ENCODE measurements at places on chromosomes 16 and 17. TPM values are rescaled to one million over a fixed set of nuclear protein-coding genes. Genes with fewer than 3 reads are reported as not detected.

DNA sequence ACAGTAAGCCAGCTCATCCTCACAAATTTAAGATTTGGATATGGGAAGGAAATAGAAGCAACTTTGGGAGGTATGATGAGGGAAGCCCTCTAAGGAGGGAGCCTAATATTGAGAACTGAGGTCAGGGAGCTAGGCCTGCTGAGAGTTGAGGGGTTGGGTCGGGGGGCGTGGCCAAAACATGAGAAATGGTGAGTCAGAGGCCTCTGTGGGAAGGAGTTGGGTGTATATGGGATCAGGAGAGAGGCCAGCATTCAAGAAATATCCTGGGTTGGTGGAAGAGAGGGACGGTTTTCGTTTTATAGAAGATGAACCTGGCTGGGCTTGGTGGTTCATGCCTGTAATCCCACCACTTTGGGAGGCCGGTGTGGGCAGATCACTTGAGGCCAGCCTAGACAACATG lies 48.4 kb downstream of the CLEC16A start:
- H3K27me3 ChIP-seq = no peaks in the 10 kb centered on the region
- H3K4me1 ChIP-seq = peaks cover 88% of the 10 kb centered on the region
- DNase-seq = no peak

GRCh38 chr16:27048316-27048715 lies 18.4 kb upstream of the C16orf82 start:
- DNase-seq = no peak
- no peaks in the 10 kb centered on the region for H3K36me3 ChIP-seq
- no peaks in the 10 kb centered on the region for H3K27me3 ChIP-seq
- no peak overlapping the region for H3K4me3 ChIP-seq
- H3K4me1 ChIP-seq = no peaks in the 10 kb centered on the region

NEUROD2 gene
- total RNA-seq = not detected

- peaks cover 3% of the 10 kb centered on the region for H3K4me1 ChIP-seq
- no peak overlapping the region for H3K27ac ChIP-seq
- no peak overlapping the region for H3K4me3 ChIP-seq
- no peaks in the 10 kb centered on the region for H3K36me3 ChIP-seq
- peaks cover 14% of the 10 kb centered on the region for H3K27me3 ChIP-seq
Measured at GRCh38 chr17:57779706-57780105, 34.6 kb upstream of the CCDC182 start.

DNA sequence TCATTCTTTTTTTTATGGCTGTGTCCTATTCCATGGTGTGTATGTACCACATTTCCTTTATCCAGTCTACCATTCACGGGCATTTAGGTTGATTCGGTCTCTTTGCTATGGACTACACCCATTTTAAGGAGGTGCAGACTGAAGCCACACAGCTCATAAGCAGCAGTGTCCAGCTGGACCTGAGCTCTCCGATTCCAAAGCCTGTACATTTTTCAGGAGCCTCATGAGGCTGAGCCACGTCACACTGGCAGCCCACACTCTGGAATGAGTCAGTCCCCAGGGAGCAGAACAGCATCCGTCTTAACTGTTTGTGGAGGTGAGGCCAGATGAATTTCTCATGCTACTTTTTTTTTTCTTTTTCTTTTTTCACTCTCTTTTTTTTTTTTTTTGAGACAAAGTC lies 116.1 kb downstream of the C16orf95 start:
- DNase-seq = no peak
- no peak overlapping the region for H3K27ac ChIP-seq
- no peaks in the 10 kb centered on the region for H3K4me1 ChIP-seq
- H3K4me3 ChIP-seq = no peak overlapping the region
- peaks cover 6% of the 10 kb centered on the region for H3K27me3 ChIP-seq
- no peaks in the 10 kb centered on the region for H3K36me3 ChIP-seq

DNA sequence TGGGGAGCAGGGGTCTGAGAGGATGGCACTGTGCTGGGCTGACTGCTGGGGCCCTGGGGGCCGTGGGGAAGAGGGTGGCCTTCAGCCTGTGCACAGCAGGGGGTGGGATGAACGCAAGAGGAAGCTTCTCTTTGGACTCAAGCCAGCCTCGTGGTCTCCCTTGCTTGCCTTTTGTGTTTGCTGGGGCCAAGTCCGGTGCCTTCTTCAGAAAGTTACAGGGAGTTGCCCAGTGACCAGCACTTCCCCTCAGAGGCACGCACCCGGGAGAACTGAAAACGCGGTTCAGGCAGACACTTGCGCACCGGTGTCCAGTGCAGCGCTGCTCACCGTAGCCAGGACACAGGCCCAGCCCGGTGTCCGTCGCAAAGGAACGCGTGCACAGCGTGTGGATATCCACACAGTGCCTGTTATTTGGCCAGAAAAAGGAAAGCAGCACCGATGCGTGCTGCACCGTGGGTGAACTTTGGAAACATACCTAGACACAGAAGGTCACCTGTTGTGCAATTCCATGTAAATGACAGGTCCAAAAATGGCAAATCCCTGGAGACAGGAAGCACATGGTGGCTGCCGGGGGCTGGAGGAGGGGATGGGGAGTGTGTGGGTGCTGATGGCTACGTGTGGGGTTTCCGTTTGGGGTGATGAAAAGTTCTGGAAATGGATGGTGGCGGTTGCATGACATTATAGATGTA lies 29.4 kb upstream of the NUDT16L1 start:
- DNase-seq = no peak
- H3K27ac ChIP-seq = peak overlapping the region; percentile 93
- no peaks in the 10 kb centered on the region for H3K27me3 ChIP-seq
- H3K4me3 ChIP-seq = peak overlapping the region; percentile 56
- H3K4me1 ChIP-seq = peaks cover 77% of the 10 kb centered on the region

DNA sequence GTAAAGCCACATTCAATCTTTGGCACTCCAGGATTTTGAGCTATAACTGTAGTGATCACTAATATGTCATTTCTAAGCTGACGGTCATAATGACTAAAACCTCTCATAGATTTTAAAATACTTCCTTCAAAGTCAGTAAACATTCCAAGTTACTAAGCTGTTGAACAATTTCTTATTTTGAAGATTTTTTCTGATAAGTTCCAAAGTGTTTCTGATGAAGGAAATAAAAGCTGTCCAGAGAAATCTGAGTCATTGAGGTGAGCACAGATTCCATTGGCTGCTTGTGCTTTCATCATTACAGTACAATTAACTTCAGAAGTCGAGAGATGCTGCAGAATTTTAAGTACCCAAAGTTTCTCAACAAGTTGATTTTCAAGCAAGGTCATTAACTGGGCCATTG lies 23.9 kb downstream of the NLRC5 start:
- peaks cover 80% of the 10 kb centered on the region for H3K4me1 ChIP-seq
- no peak for DNase-seq
- peak overlapping the region; percentile 95 for H3K27ac ChIP-seq
- H3K4me3 ChIP-seq = peak overlapping the region; percentile 49
- no peaks in the 10 kb centered on the region for H3K27me3 ChIP-seq
- peaks cover 60% of the 10 kb centered on the region for H3K36me3 ChIP-seq

- peak; percentile 17 for DNase-seq
- H3K4me1 ChIP-seq = peaks cover 54% of the 10 kb centered on the region
- peak overlapping the region; percentile 86 for H3K27ac ChIP-seq
- peak overlapping the region; percentile 93 for H3K4me3 ChIP-seq
Measured at GRCh38 chr17:38705803-38706504, 881 bp downstream of the MLLT6 start.
